ENCODE measurements at places on chromosomes 11 and 22. TPM values are rescaled to one million over a fixed set of nuclear protein-coding genes. Genes with fewer than 3 reads are reported as not detected.

DNA sequence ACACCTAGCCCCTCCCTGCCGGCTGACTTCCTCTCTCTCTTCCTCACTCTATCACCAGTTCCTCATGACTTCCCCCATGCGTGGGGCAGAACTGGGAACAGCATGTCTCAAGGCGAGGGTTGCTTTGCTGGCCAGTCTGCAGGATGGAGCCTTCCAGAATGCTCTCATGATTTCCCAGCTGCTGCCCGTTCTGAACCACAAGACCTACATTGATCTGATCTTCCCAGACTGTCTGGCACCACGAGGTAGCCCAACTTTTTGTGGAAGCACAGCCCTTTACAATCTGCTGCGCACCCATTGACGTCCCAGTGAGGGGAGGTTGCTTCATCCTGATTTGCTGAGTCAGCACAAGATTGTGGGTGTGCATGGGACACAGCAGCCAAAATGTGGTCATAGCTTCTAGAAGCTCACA, 8.6 kb downstream of the TCN2 start:
- DNase-seq: no peak

DNA sequence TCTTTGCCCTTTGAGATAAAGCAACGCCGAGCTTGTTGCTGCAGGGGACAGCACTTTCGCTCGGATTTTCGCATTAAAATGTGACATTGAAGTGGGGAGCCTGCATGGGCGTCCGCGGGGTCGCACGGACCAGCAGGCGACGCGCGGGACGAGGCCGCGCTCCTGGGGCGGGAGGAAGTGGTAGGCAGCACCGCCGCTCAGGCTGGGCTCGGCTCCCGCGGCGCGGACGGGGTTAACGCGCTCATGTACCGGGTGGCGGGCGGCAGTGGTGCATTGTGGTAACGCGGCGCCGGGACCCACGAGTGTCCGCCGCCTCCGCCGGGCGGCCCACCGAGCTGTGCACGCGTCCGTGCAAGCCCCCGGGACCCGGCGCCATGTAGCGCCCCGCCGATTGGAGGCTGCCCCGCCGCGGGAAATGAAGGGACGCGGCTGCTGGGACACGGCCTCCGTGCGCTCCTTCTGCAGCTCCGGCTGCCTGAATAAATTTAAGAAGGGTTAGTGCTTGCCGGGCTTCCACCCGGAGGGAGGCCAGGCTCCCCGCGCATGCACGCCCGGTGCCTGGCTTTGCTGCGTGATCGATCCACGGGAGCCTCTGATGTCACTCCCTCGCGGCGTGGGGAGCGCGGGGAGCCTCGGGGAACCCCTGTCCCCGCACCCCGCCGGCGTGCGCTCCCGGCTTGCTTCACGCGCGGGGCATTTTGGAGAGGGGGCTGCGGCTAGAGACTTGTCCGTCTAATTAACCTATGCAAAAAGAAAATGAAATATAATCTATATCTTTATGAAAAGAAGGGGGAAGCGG, 127.7 kb downstream of the OSBP2 start:
- DNase-seq: peak; percentile 35

DNA sequence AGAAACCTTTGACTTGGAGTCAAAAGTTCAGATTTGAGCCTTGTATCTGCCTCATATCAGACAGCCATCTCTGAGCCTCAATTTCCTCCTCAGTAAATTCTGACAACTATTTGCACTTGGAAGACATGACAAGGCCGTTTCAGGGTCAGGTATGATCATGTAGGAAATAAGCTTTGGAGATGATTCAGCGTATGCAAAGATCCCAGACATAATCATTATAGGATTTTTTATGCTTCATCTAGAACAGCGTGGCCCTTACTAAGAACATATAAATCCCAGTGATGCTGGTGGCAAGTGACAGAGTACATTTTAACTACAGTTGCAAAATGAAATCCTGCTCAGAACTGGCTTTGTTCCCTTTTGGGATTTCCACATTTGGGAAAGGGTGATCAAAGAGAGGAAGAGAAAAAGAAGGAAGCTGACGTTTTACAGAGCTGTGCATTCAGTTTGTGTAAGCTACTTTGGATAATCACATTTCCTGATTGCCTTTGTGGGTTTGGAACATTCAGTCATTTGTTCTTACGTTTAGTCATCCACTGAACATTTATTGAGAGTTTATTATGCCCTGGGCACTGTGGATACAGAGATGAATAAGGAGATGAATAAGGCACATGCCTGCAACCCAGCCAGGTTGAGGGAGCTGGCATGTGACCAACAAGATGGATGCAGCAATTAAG, 81.9 kb upstream of the HEPHL1 start:
- no peak for DNase-seq

GRCh38 chr11:59181746-59182456, 10.0 kb downstream of the DTX4 start:
- DNase-seq: no peak

GRCh38 chr11:115342142-115342541, 162.1 kb downstream of the CADM1 start:
- DNase-seq: no peak

DNA sequence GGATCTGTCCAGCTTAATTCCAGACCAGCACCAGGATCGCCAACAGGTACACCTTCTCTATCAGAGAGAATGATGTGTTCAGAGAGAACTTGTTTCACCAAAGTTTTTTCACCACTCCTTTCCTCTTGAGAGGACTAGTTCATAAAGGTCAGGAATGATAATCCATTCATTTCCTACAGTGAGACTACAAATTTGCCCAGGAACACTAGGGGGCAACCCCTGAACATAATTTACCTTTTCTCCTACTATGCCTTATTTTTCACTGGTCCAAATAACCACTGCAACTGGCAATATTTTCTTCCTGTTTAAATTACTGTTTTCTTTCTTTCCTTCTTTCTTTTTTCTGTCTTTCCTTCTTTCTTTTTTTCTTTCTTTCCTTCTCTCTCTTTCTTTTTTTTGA, 22.5 kb downstream of the CAVIN3 start:
- no peak for DNase-seq

- DNase-seq: no peak
Observed at GRCh38 chr11:46251954-46252353, 25.5 kb upstream of the CREB3L1 start.

DNA sequence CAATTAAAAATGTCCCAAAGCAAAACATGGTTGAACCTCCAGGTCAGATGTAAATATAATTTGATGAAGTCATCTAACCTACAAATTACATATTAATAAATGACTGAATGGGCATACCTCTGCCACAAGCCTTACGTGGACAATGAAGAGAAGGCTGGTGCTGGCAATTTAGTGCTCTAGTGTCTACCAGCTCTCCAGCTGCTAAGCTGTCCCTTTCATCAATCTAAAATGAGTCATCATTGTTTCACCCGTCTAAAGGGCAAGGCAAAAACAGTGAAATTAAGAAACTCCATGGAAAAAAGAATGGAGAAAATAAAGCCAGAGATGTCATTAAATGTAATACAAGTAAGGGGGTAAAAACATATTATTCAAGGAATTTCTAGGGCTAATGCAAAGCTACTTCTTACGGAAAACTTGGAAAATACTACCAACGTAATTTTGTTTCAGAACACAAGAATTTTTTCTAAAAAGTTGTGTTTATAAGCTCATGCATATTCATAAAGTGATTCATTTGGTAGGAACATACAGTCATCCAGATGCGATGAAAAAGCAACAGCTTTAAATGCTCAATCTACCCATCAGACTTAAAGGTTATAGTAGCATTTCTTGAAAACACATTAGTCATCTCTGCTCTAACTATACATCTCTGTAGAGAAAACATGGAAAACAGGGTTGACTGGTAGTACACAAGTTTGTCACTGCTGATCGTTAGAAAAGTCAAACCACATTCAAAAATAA, 71.5 kb downstream of the SIK3 start:
- no peak for DNase-seq

- DNase-seq: no peak
Observed at GRCh38 chr11:99632969-99633368, 612.2 kb downstream of the CNTN5 start.

GRCh38 chr22:41821471-41822316, 11.2 kb upstream of the SREBF2 start:
- no peak for DNase-seq

DNA sequence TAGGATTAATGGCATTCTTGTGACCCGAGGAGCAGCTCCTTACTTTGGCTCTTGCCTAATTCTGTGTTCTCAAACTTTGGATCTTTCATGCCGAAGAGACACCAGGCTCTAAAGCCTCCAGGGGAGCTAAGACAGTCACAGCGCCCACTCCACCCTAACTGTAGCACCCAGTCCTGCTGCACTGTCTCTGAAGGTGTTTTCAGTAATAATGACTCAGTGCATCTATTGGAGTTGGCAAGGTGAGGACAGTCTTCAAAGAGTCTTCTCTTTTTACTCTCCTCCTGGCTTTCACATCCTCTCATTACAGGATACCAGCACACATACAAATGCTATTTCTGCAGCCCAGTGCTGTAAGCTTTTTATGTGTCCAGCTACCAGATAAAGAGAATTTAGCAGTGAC, 69.4 kb downstream of the PPFIBP2 start:
- no peak for DNase-seq

GRCh38 chr22:48660104-48660789, 1167.4 kb downstream of the BRD1 start:
- no peak for DNase-seq

GRCh38 chr22:49885281-49885680, 31.6 kb downstream of the ZBED4 start:
- DNase-seq: no peak

- DNase-seq: no peak
Observed at GRCh38 chr22:40665312-40665711, 14.0 kb upstream of the MCHR1 start.

DNA sequence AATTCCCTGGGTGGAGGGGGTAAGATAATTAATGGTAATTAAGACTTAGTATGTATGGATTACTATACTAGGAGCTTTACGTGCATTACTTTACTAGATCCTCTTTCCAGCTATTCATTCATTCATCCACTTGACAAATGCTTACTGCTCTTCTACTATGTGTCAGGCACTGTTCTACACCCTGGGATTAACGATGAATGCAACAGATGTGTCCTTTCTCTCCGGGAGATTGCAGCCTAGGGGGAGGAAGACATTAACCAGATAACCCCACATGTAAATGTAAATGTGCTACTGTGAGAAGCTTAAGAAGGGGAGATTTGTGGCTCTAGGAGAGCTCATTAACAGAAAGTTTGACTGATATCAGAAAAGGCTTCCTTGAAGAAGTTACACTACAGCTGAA, 1.7 kb downstream of the ANKK1 start:
- DNase-seq: no peak

- no peak for DNase-seq
Observed at GRCh38 chr11:100404907-100405306, 282.2 kb upstream of the ARHGAP42 start.

DNA sequence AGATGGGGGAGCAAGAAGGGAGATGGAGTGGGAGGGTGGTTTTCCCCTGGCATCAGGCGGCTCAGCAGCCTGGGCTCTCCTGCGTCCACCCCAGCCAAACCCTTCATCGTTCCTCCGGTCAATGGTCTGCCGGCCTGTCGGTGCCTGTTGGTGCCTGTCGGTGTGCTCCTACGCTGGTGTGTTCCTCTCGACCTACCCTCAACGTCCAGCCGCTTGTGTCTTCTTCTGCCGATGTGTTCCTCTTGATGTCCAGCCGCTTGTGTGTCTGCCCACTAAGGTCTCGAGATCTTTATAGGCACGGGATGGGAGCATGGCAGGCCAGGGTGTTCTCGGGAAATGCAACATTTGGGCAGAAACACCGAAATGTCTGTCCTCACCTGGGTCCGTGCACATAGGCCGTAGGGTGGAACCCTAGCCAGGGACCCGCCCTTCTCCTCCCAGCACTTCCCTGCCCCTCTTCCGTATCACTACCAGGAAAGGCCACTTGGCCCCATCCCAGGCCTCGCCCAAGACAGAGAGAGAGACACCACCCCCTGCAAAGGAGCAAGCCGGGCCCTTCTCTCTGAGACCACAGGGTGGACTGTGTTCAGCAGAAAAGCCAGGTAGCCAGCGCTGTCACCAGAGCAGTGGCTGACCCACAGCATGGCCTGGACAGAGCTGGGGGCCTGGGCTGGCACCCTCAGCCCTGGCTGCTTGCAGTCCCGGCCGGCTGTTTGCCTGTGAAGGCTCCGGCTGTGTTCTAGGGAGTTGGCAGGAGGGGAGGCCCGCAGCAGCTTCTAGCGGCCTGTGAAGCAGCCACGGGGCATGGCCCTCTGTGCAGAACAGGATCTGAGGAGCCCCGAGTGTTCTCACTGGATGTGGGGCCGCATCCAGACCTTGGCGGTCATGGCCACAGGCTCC, 61.6 kb upstream of the KCNQ1OT1 start:
- peak; percentile 2 for DNase-seq

DNA sequence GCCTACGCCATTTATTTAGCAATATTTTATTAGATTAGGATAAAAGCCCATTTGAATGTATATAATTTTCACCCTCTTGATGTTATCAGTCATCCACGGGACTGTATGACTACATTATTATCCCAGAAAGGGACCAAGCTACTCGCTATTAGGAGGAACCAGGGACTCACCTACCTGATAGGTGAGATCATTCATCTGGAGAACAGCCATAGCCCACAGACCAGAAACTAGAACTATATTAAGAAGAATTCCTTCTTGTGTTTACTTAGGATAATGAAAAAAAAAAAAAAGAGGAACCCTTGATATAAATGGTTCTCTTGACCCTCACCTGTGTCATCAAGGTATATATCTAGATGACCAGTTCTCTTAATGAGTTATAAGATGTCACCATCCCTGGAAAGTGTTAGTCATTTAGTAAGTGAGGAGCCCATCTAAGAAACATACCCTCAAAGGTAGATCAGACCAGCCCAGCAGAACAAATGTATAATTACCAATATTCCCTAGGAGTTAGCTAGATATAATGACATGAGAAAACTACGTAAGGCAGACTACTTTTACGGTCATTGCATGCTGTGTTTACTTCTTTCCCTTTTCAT, 8.0 kb downstream of the SIK3 start:
- DNase-seq: no peak

GRCh38 chr11:28715726-28716125, 607.5 kb downstream of the METTL15 start:
- no peak for DNase-seq

GRCh38 chr11:64218628-64219353, 7.2 kb downstream of the TRPT1 start:
- DNase-seq: no peak

Gene FOSL1
- 1.3 TPM for total RNA-seq

Gene YPEL1
- total RNA-seq: 11.5 TPM

Gene NDUFV1
- 191 TPM for total RNA-seq

Gene AMOTL1
- total RNA-seq: 35.9 TPM

Gene OR5B2
- total RNA-seq: not detected

Gene DDX25
- total RNA-seq: 7.5 TPM

Gene RAB3IL1
- 8.9 TPM for total RNA-seq

Gene OR5B3
- total RNA-seq: not detected

Gene GLYAT
- total RNA-seq: not detected

Gene GNAZ
- 0.21 TPM for total RNA-seq

Gene SOX6
- 21.0 TPM for total RNA-seq

Gene GLYATL1
- 2.0 TPM for total RNA-seq

Gene CARD18
- total RNA-seq: not detected

Measured in endothelial cell (in vitro differentiated cells).